Upper lobe of right lung (tissue), 1 donor: ENCODE measurements at places on chromosomes 2 and 18. TPM values are rescaled to one million over a fixed set of nuclear protein-coding genes. Genes with fewer than 3 reads are reported as not detected.
A peak's percentile ranks its signal among the peaks of the same experiment; 100 is the strongest.

GRCh38 chr2:240840435-240841060 lies 20.5 kb upstream of the KIF1A start:
- no peaks in the 10 kb centered on the region for H3K36me3 ChIP-seq
- no peak overlapping the region for H3K4me3 ChIP-seq
- peaks cover 13% of the 10 kb centered on the region for H3K27me3 ChIP-seq
- no peak for DNase-seq

DNA sequence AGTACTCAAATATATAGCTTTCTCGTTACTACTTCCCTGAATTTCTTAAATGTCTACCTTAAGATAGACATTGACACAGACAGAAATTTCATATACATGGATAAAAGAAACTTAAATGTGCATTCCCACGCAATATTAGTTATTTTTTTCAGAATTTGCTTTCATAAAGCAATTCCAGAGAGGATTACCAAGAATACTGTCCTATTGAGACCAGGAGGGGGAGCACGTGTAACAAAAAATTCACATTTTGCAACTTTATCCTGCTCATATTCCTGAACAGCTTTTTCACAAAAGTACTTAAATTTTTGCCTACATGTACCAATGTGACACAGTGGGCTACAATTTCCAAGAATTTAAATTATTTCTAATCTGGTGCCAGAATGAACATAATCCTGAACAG lies 30.7 kb upstream of the ERCC3 start:
- H3K27ac ChIP-seq = no peak overlapping the region
- DNase-seq = no peak
- H3K27me3 ChIP-seq = no peaks in the 10 kb centered on the region
- H3K4me3 ChIP-seq = no peak overlapping the region

DNA sequence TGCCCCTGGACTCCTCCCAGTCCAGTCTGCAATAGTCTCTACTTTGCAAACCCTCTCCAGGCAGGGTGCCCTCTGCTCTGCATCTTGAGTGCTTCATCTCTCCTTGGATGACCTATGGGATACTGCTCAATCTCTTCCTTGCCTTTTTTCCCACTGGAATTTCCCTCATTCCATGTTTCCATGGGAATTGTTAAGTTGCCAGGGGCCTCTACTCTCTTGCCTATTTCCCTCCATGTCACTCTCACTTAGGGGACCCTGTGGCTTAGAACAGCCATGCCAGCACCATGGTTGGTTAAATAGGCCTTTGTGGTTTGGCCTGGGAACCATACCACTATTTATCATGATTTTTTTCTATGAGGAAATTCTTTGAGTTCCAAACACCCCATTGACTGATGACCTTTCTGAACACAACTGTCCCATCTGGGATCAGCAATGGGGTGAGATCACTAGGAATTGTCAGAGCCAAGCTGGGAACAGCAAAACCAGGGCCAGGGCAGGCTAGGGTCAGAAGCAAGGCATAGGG lies 91.4 kb upstream of the RBMS1 start:
- no peak overlapping the region for H3K4me3 ChIP-seq
- peak overlapping the region; percentile 5 for H3K27ac ChIP-seq
- DNase-seq = peak; percentile 44
- peaks cover 26% of the 10 kb centered on the region for H3K4me1 ChIP-seq
- no peaks in the 10 kb centered on the region for H3K27me3 ChIP-seq

DNA sequence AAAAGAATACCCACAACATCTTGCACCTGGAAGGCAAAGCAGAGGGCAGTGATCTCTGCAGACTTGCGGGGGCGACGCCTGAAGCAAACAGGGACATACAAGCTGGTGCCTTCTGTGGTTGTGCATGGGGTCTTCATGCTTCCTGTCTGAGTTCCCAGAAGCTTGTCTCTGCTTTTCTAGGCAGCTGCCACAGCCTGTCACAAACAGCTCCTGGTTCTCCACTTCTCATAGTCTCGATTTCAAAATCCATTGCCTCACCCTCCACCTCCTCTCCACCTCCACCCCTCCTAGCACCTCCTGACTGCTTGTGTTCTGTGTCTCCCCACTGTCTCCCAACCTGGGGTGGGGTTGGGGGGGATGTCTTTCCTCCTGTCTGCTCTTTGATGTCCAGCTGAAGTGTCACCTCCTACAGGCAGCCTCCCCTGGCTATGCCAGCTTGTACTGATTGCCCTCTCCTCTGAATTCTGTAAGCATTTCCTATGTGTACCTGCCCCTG lies 1.7 kb upstream of the PROC start:
- H3K27ac ChIP-seq = no peak overlapping the region
- H3K4me1 ChIP-seq = peaks cover 34% of the 10 kb centered on the region
- DNase-seq = no peak
- H3K27me3 ChIP-seq = no peaks in the 10 kb centered on the region
- H3K36me3 ChIP-seq = no peaks in the 10 kb centered on the region

DNA sequence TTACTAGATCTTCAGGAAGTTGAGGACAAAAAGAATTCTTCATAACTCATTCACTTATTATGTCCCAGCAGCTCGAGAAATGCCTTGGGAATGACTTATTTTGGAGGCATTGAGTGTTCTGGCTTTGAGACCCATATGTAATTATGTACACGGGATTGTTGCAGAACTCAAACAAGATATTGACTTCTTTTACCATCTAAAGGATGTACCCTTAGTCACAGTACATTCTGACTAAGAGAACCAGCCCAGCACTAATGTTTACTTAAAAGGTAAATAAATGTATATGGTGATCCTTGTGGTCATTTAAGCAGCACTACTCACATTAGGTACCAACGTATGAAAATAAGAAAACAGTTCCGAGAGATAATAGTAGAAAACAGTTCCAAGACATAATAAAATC lies 268.9 kb downstream of the ADCYAP1 start:
- H3K4me3 ChIP-seq = no peak overlapping the region
- H3K27me3 ChIP-seq = no peaks in the 10 kb centered on the region

- DNase-seq = no peak
- H3K4me3 ChIP-seq = no peak overlapping the region
- no peaks in the 10 kb centered on the region for H3K27me3 ChIP-seq
- no peaks in the 10 kb centered on the region for H3K4me1 ChIP-seq
- H3K27ac ChIP-seq = no peak overlapping the region
These were observed 70.1 kb downstream of the QPCT start for GRCh38 chr2:37414470-37414949.

DNA sequence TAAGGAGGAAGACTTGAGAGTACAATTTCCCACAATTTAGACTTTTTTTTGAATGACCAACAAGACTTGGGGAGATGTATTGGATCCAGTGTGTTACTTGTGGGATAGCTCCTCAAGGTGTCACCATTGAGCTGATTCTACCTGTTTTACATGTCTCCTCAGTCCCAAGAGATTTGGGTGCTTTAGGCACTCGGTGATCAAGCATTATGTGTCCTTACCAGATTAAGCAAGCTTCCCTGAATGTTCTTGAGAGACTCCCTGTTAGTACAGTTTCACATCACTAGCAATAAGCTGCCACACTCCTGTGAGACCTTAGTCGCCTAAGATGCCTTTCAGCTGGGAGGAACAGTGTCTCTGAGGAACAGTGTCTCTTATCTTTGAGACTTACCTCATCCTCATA lies 384.3 kb upstream of the SYT4 start:
- no peaks in the 10 kb centered on the region for H3K36me3 ChIP-seq
- H3K4me3 ChIP-seq = no peak overlapping the region
- H3K27ac ChIP-seq = no peak overlapping the region
- no peaks in the 10 kb centered on the region for H3K4me1 ChIP-seq

- no peaks in the 10 kb centered on the region for H3K36me3 ChIP-seq
- H3K27me3 ChIP-seq = no peaks in the 10 kb centered on the region
- no peaks in the 10 kb centered on the region for H3K4me1 ChIP-seq
- no peak for DNase-seq
- peak overlapping the region; percentile 18 for H3K27ac ChIP-seq
- no peak overlapping the region for H3K4me3 ChIP-seq
These were observed 506.6 kb upstream of the SPHKAP start for GRCh38 chr2:228688007-228688645.

The SLC16A14 gene
- total RNA-seq = 4.7 TPM
